ENCODE measurements at places on chromosomes 4 and X. TPM values are rescaled to one million over a fixed set of nuclear protein-coding genes. Genes with fewer than 3 reads are reported as not detected.

Gene APEX2
- total RNA-seq: 40.5 TPM

Gene MAGEB10
- total RNA-seq: not detected

Gene C4orf36
- total RNA-seq: not detected

Gene TREX2
- 1.7 TPM for total RNA-seq

Gene QRFPR
- total RNA-seq: not detected

GRCh38 chrX:7108030-7108429 lies 39.5 kb upstream of the STS start:
- no peak for DNase-seq

GRCh38 chr4:38867478-38868058 lies at the start of gene FAM114A1:
Gene FAM114A1, plus strand, starts transcription at chr4:38867806. Its CDS starts 10,273 bp downstream, at chr4:38878079.
- no peak for DNase-seq

GRCh38 chr4:169103966-169104412 lies 93.9 kb upstream of the CBR4 start:
- DNase-seq: no peak

GRCh38 chr4:8279321-8280157 lies 10.0 kb downstream of the HTRA3 start:
- no peak for DNase-seq

DNA sequence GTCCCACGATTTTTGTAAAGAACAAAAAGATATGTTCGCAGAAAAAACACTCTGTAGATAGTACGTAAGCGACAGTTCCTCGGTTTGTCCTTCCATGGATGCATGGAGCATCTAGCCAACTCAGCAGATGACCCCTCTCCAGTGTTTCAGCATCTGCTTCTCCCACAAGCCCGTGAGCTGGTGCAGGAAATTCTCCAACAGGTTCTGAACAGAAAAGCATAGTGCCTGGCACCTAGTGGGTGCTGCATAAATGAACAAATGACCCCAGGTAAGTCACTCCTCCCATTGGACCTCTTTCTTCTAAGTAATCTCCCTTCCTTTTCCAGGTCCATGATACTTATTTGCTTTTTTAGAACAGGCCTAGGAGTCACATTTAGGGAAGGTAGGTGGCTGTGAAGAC lies 966 bp upstream of the KIAA0232 start:
- no peak for DNase-seq

GRCh38 chr4:40309250-40309774 lies 25.8 kb upstream of the CHRNA9 start:
- DNase-seq: peak; percentile 89

- no peak for DNase-seq
These were observed 97.9 kb downstream of the GBA3 start for GRCh38 chr4:22790631-22791030.

- DNase-seq: no peak
These were observed 10.1 kb upstream of the EXOSC9 start for GRCh38 chr4:121790976-121791375.

DNA sequence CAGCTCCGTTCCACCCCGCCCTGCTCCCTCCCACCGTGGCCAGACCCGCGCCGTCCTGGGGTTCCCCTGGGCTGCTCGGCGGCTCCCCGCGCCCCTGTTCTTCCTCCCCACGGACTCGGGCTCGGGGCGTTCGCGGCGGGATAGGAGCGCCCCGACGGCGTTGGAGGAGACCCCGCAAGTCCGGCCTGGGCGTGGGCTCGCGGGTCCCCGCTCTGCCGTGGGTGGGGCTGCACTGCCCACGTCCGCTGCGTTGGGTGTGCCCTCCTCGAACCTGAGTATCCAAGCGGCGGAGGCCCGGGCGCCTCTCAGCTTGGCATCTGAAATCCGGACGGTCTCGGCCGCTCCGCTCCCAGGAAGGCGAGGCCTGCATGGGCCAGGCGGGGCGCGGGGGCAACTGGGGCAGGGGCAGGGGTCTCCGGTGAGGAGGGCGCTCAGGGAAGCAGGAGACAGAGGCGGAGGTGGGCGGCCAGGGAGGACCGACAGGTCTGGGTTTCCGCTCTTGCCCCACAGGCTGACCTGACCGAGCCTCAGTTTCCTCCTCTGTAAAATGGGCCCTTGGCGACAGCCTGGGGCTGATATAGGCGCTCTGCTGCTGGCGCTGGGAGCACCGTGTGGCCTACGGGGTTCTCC lies 12.0 kb upstream of the NAT8L start:
- DNase-seq: no peak

DNA sequence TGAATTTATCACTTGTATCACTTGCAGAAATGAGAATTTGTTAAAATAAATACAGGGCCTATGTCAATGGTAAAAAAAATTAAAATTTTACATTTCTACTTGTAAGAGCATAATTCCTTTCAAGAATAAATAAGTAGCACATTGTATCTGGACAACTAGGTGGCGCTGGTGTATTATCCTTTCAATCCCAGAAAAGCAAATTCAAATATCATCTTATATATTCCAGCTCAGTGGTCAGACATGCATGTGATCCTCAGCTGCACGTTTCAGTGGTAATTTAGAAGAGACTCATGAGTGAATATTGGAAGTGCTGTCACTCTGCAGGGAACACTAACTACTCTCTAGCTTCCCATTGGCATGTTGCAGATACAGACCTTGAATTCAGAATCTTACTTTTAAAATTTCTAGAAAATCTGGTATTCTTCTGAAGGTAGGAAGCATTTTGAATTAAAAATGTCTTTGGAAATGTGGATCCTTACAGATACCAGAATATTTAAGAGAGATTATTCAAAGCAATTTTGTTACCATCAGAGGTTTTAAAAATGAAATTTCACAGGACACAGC lies 1414.7 kb upstream of the TENM3 start:
- DNase-seq: no peak

DNA sequence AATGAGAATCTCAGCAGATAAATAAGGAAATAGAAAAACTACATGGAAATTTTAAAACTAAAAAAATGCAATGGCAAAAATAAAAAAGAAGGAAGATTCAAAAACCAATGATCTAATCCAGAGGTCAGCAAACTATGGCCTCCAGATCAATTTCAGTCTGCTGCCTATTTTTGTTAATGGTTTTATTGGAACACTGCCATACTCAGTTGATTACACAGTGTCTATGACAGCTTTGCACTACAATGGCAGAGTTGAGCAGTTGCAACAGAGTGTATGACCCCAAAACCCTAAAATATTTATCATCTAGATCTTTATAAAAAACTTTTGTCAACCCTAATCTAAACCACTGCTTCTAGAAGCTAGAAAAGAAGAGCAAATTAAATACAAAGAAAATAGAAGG lies 170.3 kb downstream of the RAB28 start:
- DNase-seq: no peak

DNA sequence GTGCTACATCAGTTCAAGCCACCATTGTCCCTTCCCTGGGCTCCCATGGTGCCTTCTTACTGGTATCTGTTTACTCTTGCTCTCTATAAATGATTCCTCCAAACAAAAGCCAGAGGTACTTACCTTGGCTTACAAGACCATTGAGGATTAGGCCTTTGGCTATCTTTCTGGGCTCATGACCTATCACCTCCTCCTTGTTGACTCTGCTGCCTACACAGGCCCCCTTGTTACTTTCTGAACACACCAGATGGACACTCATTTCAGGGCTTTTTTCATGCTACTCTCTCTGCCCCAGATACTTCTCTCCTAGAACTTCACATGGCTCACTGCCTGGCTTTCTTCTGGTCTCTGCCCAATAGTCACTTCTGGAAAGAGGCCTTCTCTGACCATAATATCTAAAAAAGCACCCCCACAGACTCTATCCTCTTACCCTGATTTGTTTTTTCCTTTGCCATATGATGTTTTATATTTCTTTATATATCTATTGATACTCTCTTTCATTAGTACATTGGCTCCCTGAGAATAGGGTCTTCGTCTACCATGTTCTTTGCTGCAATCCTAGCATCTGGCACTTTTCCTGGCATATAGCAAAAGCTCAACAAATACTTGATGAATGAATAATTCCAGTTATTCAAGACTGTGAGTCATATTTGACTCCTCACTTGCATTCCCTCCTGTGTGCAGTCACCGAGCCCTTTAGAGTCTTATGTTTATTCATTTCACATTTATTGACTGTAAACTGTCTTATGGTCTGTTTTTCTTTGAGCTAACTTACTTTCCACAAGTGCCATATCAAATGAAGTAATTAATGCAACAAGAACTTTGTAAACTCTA lies 27.1 kb upstream of the TAPT1 start:
- DNase-seq: no peak

DNA sequence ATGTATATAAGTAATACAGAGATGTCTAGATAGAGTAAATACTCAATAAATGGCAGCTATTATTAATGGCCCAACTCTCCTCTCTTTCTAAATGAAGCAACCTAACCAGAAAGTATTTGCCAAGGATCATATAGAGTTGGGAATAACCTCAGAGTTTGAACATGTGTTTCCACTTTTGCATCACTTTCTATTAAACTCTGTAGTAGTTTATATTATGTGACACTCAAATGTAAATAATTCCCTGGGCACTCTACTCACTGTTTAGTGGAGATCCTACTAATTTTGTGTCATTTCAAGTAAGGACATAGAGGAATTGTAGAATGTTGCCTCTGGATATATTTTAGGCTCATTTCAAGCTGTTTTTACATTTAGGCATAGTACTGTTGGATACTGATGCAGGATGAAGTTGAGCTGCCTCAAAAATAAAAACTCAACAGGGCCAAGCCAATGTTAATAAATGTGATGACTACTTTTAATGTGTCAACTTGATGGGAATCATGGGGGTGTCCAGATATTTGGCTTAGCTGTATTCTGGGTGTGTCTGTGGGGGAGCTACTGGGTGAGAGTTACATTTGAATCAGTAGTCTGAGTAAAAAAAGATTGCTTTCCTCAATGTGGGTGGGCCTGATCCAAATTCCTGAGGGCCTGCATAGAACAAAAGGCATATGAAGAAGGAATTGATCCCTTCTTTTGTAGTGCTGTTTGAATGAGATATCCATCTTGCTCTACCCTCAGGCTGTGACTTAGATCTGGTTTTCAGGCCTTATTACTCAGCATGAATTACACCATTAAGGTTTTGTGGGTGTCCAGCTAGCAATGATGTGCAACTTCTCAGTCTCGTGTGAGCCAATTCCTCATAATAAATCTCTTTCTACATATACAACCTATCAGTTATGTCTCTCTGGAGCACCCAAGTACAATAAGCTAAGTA lies 1368.2 kb downstream of the STIM2 start:
- DNase-seq: no peak

DNA sequence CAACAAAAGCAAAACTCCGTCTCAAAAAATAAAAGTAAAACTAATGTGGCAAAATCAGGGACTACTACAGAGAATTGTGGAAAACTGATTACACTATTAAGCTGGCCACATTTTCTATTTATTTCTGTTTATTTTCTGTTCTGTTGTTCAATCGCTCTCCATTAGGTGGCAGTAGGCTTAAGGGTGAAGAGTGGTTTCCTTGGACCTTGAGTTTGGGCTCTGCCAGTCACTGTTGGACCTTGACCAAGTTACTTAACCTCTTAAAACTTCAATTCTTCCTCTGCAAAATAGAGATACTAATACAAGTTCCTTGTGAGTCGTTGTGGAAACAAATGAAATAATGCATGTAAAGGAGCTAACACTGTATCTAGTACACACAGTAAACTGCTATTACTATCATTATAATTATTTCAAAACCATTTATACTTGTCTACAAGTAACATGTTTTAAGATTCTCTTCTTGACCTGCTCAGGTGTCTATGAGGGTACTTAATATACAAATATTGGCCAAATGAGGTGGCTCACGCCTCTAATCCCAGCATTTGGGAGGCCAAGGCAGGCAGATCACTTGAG lies 15.2 kb downstream of the HSD17B11 start:
- DNase-seq: no peak

DNA sequence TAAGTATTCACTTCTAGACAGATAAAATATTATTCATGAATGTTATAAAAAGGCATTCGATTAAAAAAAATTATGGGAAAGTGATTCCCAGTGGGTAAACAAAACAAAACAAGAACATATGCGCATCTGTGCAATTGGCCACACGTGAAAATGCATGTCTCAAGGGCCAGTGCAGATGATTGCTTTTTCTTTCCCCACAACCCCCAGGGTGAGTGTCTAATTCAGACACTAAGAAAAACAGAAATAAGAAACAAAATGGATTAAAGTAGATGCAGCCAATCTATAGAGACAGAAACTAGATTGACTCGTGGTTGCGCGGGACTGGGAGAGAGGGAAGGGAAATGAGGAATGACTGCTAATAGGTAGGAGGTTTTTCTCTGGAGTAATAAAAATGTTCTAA lies 49.5 kb downstream of the GPM6A start:
- DNase-seq: no peak

DNA sequence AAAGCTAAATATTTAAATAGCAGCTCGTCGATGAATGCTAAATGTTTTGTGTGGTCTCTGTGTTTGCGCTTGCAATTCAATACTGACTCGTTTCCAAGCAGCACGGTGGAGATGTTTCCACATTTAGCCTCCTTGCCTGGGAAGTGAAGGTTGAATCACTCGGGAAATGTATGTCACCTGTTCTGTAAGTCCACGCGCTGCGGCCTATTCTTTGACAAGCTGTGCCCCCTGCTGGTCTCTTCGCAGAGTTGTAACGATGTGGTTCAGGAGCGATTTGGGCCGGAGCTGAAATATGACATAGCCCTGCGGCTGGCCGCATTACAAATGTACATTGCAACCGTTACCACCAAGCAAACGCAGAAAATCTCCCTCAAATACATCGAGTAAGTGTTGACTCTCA lies 89.6 kb upstream of the PRPS2 start:
- DNase-seq: no peak

All from activated T-cell treated with anti-CD3 and anti-CD28 coated beads, Interleukin-2, amount 50 U/mL, for 4 hours (primary cell).